Right renal pelvis (tissue), 4 donors: ENCODE measurements at places on chromosomes 1 and 21.

DNA sequence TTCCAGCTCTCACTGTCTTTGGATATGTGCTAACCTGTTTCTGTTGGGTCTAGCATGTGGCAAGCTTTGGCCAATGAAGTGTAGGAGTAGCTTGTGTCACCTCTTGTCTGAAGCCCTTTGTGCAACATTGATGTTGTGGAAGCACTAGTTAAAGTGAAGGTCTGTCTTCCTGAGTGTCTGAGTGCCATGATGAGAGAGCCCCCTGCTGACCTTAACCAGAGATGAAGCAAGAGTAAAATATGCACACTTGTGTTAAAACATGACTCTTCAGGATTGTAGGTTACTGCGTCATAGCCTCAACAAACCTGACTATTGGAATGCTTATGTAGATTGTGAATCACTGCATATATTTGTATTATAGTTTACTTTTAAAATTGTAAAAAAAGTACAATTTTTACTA is 103.7 kb downstream of the NCAM2 start:
- no peak for DNase-seq

DNA sequence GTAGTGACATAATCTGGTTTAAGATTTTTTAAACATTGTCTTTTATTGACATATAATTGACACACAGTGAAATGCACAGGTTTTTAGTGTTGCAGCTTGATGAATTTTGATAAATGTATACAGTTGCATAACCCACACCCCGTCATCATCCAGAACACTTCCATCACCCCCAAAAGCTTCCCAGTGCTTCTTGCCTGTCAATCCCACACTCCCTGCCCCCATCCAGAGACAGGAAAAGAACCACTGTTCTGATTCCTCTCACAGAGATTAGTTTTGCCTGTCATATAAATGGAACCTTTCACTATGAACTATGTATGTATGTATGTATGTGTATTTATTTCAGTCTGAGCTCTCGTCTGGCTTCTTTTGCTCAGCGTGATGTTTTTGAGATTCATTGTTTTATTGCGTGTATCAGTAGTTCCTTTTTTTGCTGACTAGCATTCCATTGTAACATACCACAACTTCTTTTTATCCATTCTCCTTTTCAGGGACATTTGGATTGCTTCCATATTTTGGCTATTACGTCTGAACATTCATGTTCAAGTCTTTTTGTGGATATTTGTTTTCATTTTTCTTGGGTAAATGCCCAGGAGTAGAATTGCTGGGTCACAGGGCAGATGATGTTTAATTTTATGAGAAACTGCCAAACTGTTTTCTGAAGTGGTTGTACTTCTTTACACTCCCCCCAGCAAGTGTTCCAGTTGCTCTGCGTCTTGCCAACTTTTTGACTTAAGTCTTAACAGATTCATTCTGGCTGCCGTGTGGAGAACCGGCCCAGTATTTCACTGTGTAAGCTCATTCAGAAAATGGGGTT is 8.7 kb downstream of the UBIAD1 start:
- DNase-seq = no peak

- DNase-seq = no peak
These were observed 9.2 kb upstream of the NOS1AP start for GRCh38 chr1:162060314-162060713.

DNA sequence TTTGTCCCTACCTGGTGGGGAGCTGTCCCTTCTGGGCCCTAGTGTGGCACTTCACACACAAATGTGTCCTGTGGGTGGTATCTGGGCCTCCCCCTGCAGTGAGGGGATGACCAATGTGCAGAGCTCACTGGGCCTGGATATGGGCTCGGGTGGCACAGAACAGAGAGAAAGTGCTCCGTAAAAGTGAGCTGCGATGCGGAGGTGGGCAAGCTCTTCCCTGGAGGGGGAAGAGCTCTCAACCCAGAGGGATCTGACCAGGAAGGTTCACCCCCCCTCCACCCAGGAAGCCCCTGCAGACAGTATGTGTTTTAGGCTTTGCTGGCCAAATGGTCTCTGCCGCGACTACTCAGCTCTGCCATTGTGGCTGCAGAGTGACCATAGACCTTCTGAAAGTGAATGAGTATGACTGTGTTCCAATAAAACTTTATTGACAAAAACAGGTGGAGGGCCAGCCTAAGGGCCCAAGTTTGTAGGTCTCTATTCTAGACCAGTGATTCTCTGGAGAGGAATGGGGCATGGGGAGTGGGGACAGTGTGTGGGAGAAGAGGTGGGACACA is 8.6 kb upstream of the ITGB2 start:
- DNase-seq = no peak

GRCh38 chr1:100565937-100566699 is 28.2 kb downstream of the GPR88 start:
- DNase-seq = no peak

DNA sequence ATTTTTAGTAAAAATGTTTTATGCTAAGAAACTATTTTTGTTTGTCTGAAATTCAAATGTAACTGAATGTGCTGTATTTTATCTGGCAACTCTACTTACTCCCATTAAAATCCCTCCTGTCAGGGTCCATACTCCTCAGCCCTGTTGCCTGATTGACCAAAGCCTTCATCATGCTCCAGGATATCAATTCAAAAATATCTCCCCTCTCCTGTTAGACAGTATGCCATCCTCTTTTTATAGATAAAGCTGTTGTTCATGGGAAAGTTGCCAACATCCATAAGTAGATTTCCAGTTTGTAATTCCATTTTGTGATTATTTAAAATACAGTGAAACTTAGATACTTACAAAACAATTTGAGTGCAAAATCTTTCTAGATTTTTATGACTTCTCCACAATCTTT is 65.7 kb downstream of the DTL start:
- DNase-seq = no peak

- DNase-seq = no peak
These were observed 178.8 kb downstream of the KCNJ6 start for GRCh38 chr21:37737507-37737906.

- DNase-seq = no peak
These were observed 18.3 kb downstream of the INTS3 start for GRCh38 chr1:153746174-153746573.

DNA sequence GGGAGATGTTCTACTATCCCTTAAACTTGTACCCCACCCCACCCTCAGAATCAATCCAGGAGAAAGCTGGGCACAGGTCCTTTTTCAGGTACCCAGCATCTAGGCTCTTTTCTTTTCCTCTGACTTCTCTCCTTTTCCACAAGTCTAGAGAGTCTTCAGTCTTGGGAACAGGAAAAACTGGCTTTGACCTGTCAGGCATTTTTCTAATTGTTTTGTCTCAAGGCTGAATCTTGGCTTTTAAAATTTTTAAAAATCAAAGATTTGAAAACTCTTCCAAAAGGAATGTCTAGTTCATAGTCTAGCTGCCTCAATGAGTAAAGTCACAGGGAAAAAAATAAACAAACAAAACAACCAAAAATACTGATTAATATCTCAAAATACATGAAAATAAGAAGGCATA is 161.5 kb downstream of the HFM1 start:
- DNase-seq = no peak

- DNase-seq = no peak
These were observed 1.2 kb downstream of the NEXN start for GRCh38 chr1:77889671-77890070.

DNA sequence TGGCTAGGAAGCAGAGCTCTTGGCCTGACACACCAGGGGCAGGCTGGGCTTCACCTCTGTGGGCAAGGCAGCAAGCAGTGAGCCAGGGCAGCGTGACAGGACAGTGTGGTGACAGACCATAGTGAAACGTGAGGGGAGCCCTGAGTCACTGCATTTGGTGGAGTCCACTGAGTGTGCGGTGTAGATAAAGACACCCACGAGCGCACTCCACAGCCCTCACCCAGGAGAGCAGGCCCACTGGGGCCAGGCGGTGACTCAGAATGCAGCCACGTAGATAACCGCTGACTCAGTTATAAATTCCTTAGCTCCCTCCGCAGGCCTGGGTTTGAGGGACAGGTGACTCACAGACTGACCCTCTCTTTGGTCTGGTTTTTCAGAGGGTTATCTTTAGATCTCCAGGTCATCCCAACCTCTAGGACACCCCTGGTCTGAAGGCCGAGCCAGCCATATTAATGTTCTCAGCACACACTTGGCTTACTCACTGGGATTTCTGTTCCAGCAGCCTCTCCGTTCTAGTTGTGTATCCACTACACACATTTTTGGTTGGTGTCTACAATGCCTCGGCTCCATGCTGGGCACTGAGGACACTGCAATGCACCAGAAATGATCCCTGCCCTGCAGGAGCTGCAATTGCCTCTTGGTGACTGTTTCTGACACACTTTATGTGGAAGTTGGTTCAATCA is 90.2 kb upstream of the TSPAN2 start:
- no peak for DNase-seq

- no peak for DNase-seq
These were observed 153.9 kb upstream of the LMO4 start for GRCh38 chr1:87174724-87175245.

GRCh38 chr1:211928993-211929637 is 98.6 kb upstream of the LPGAT1 start:
- no peak for DNase-seq

GRCh38 chr1:89288051-89288340 is 15.3 kb upstream of the GBP5 start:
- DNase-seq = no peak

GRCh38 chr21:17427831-17428483 is 84.9 kb upstream of the CXADR start:
- no peak for DNase-seq

DNA sequence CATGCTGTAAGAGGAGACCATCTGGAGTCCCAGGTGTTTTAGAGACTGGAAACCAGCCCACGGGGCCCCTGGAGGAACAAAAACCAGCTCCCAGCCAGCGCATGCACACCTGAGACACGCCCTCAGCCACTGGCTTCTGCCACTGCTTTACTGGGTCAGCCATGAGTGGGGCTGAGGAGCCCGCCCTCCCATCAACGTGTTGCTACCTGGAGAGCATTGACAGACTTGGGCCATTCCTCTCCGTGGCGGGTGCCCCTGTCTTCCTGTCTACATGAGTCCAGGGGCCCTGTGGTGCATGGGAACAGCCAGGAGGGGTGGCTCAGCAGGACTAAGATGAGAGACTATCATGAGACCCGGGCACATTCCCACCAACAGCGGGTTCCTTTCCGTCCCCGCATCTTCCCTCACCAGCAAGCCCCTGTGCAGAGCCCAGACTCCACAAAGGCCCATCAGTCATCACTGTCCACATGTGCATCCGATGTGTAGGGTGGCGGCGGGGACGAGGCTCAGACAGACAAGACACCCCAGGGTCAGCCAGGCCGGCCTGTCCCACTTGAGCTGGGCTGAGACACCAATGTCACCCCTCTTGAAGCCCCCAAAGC is 45.4 kb upstream of the POFUT2 start:
- DNase-seq = no peak
